ENCODE measurements at places on chromosomes 3 and 15.

DNA sequence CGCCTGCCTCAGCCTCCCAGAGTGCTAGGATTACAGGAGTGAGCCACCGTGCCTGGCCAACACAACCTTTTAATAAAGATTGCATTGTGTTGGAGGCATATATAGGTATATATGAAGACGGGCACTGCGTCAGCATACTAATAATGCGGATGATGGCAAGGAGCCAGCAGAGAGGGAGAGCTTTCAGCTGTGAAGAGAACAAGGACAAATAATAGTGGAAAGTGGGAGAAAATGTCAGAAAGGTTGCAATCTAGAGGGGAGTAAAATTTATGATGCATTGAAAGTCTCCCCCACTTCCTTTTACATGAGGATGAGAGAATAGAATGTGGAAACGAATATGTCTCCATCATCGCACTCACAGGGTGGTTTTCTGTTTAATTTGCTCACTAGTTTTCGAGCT is 170.5 kb upstream of the TBL1XR1 start:
- no peak for DNase-seq

- no peak for DNase-seq
Observed at GRCh38 chr15:67892559-67893377, 52.9 kb upstream of the RNU6-1 start.

- DNase-seq, result no peak
Observed at GRCh38 chr3:84977021-84977420, 18.2 kb downstream of the CADM2 start.

DNA sequence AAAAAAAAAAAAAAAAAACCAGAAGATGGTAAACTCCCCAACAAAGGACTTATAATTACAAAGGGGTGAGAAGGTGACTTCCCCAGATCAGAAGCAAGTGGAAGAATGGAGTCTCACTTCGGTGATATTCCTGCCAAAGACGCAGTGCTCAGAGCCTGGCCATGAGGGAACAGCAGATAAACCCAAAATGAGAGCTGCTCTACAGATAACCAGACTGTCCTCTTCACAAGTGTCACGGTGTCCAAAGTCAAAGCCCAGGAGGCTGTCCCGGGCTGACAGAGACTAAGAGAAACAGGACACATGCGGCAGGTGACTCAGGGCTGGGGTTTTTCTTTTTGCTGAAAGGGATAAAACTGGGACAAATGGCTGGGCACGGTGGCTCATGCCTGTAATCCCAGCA is 48.8 kb downstream of the HMCES start:
- no peak for DNase-seq

DNA sequence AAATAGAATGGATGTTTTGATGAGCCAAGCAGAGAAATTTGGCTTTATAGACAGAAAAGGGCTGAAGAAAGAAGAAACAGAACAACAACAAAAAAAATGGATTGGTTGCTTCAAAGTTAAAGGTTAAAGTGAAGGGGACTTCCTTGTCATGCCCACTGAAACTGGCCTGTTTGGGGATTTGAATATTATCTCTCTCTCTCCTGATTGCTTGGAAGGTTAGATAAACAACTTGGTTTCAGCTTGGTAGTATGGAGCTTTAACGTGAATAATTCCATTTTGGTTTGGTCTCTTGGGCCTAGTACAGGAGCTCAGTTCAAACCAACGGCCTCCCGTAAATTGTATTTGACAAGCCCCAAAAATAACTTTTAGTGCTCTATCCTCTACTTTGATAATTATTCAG is 70.8 kb upstream of the MBNL1 start:
- DNase-seq, result no peak

GRCh38 chr15:87604857-87605446 is 651.6 kb downstream of the NTRK3 start:
- no peak for DNase-seq

DNA sequence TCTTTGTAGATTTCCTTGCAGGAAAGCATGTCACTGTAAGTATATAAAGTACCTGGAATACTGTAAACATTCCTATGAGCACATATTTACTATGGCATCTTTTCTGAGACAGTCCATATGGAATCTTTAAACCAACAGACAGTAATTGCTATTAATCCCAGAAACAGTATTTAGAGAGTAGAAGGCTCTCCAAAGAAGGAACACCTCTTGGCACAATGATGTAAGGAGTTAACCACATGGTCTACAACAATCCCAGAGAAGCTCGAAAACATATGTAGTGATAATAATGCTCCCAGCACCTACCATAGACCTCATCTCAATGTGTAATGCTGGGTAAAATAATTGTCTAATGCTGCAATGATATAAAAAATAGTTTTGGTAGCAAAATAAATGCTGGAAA is 95.8 kb upstream of the IL12A start:
- DNase-seq, result no peak

- DNase-seq, result no peak
Observed at GRCh38 chr15:67343206-67343605, 88.6 kb downstream of the IQCH start.

- no peak for DNase-seq
Observed at GRCh38 chr3:130081351-130081881, at the start of gene ALG1L2. TSS of gene ALG1L2 (plus strand) at chr3:130081831. CDS start at chr3:130082017, 186 bp downstream.

DNA sequence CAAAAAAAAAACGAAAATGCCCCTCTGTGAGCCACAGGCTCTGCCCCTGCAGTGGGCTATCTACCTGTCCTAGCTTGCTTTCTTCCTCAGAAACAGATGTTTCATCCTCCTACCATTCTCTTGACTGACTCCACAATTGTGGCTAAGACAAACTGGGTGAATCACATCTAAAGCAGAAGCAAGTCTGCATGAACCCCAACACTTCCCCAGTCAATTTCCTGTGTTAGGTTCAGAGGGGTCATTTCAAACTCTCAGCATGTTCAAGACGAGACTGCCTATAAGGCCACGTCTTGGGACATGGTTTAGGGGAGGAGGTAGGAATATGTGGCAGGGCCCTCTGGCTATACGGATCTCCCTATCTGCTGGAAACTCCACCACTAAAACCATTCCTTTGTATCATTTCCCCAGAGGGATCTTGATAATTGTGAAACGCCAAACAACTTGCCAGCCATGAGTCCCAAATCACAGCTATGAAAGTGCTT is 28.6 kb upstream of the ANKDD1A start:
- DNase-seq, result no peak

DNA sequence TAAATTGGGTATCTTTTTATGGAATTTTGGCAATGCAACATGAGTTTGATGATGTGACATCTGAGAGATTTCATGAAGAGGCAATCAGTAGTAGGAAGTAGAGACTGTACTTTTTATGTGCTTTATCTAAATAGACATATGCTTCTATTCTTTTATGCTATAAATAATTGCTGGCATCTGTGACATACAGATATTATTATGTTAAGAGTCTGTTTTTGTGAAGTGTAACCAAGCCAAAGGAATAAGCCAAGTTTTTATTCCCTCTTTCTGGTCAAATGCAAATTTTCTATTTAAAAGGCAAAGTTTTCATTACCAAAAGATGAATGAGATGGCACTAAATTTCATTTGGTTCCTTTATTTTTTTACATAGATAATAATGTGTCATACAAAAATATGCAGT is 32.4 kb downstream of the PYDC2 start:
- no peak for DNase-seq

DNA sequence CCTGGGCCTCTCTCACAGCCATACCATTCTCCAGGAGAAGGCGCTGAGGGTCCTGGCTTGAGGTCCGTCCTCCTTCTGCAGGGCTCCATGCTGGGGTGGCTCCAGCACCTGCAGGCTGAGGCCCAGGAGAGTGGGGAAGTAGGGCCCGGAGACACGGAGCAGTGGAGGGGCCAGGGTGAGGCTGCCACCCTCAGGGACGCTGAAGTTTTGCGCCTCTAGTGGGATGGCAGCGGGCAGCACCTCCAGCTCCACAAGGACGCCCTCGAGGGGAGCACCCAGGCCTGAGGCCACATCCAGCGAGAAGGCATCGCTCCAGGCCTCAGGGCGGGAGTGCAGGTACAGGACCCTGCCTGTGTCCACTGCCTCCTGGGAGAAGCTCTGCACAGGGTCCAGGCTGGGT is 27.5 kb downstream of the CSPG4 start:
- no peak for DNase-seq

DNA sequence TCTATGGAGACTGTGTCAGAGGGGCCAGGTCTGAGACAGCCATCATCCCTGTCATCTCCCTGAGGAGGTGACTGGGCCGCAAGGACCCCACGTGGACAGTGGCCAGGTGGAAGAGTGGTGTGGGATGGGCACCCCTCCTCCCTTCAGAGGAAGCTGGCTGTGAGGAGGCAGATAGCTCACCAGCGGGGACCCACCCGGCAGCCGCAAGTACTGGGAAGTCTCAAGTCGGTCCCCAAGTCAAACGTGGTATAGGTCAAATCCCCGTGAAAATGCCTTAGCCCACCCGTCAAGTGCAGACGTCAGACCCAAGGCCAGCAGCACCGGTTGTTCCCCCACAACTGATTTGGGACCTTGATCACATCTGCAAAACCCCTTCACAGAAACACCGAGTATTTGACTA is 12.3 kb upstream of the KLF13 start:
- DNase-seq, result no peak

GRCh38 chr3:30112902-30113484 is 493.4 kb upstream of the TGFBR2 start:
- DNase-seq, result no peak

GRCh38 chr15:90004252-90004651 is 3.1 kb downstream of the ZNF710 start:
- no peak for DNase-seq

DNA sequence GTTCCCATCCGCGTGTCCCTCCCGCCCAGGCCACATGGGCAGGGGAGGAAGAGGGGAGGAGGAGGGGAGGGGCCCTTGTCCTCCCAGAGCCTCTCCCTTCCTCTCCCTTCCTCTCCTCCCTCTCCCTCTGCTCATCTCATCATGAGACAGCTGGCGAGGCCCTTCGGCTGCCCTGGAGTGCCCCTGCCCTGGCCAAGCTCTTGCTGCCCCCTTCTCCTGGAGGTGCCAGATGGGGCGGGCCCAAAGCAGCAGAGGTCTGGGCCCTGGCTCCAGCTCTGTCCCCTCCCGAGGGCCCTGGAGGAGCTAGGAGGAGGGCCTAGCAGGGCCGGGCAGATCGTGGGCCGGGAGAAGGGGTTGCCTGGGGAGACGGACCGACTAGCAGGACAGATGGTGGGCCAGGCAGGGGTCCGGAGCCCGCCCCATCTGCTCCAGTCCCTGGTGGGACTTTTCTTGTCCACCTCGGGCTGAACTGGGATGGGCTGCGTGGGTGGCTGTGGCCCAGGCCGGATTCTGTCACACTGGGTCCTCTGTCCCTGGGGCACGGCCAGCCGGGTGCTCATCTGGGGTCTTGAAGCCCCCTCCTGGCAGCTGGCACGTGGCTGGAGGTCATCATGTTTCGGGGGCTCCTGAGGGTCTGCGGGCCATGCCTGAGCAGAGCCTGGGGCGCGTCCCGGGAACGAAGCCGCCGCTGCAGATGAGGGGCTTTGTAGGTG is 183.4 kb downstream of the GOLGA6L6 start:
- no peak for DNase-seq

- DNase-seq, result no peak
Observed at GRCh38 chr3:15091575-15091974, 7.4 kb downstream of the RBSN start.

- no peak for DNase-seq
Observed at GRCh38 chr15:81013396-81013929, 12.7 kb downstream of the TLNRD1 start.

DNA sequence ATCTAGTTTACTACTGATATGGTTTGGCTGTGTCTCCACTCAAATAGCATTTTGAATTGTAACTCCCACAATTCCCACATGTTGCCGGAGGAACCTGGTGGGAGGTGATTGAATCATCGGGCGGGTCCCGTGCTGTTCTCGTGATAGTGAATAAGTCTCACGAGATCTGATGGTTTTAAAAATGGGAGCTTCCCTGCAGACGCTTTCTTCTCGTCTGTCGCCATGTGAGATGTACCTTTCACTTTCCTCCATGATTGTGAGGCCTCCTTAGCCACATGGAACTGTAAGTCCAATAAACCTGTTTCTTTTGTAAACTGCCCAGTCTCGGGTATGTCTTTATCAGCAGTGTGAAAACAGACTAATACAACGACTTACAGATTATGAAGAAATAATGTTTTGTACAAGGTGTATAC is 35.6 kb upstream of the PYDC2 start:
- DNase-seq, result no peak

DNA sequence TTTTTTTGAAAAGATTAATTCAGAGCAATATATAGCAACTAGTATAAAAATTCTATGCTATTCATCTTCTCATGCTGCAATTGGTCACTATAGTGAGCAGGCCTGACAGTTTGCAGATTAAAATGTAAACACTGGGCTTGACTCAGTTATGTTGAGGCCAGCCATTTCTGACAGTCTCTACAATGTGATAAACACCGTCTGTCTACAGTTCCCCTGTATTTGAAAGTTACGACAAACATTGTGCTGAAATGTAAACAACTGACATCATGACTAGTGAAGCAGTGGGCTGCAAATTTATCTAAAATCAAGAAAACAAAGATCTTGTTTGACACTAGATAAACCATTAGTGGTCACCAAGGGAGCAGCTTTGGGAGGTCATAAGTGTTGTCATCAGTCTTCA is 197.4 kb downstream of the ISL2 start:
- DNase-seq, result no peak

DNA sequence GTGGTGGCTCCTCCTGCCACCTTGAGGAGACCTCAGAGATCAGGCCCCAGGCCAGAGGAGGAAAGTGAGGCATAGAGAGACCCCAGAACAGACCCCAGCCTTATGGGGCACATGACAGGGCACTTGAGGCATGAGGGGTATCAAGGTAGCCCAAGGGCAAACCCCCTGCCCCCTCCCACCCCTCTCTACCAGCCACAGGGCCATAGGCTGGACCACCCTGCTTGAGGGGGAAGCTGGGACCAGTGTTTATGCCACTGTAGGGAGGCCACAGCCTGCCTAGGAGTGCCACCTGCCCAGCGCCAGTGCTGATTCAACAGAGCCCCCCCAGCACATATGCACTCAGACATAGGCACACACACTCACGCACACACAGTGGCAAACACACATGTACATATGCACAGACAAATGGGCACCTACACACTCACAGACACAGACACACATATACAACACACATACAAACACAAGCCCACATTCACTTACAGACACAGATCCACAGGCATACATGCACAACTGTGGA is 10.3 kb downstream of the MYL3 start:
- DNase-seq, result no peak

DNA sequence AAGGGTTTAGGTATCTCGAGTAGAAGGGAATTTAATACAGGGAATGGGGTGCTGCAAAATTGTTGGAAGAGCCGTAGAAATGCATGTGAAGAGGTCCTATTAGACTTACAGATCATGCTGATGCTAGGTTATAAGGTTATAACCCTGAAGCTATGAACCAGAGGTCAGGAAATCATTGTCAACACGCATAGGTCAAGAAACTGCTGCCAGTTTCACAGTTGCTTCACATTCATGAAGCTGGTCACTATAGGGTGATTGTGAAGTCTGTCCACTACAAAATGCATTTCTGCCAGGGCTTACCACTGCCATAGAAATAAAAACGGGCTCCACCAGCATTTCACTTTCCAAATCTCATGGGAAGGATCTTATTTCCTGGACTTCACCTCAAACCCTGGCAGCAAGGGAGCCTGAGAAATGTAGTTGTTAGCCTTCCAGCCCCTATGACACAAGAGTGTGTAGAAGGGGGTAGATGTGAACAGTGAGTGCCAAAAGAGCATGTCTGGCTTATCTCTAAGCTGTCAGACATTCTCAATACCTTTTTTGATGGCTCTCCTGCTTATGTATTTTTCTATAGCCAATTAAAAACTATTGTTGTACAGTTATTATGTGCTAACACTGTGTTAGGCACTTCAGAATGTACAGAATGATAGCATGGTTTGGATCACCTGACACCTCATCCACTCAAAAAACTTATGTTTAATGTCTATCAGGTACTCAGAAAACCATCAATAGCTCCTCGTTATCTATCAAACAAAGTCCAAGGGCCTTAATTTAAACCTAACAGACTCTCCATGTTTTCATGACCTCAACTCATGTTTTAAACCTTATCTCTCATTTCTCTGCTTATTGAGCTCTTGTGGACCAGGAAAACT is 148.3 kb upstream of the TSC22D2 start:
- no peak for DNase-seq
